A549 (cell line): ENCODE measurements at places on chromosomes 7 and 10.

GRCh38 chr7:19318287-19318686 is 173.1 kb upstream of the FERD3L start:
- DNase-seq, result no peak

GRCh38 chr7:141709749-141710148 is 1.6 kb downstream of the WEE2 start:
- no peak for DNase-seq

DNA sequence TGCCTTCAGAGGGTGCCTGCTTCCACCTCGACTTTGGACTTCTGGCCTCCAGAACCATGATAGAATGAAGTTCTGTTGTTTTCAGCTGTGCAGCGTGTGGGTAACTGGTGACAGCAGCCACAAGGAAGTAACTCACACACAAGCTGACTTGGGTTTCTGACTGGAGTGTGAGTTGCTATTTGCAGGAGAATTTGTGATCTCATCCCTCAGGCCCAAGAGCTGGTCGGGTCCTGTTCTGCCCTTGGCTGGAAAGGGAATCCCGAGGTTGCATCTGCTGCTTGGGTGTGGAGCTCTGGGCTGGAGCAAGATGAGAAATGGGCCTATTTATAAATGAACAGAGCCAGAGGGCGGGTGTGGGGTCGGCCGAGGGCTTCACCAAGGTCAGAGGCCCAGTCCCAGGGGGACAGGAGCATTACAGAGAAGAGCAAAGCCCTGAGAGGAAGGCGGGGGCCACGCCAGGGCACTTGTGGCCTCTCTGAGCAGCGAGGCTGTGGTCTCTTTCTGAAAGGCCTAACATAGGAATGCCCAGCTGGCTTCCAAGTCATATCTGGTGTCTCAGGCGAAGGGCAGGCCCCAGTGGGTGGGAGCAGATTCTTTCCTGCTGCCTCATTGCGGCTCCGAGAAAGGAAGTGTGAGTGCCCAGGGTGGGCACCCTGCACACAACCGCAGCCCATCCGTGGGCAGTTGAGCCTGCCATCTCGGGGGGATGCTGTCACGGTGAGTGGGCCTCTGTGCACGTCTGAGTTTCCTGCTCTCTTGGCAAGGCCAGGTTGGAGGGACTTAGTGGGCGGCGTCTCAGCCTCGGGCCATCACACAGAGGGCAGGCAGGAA is 26.5 kb upstream of the C10orf71 start:
- no peak for DNase-seq

- no peak for DNase-seq
These were observed 21.9 kb downstream of the CHRM2 start for GRCh38 chr7:136890399-136890798.

- no peak for DNase-seq
These were observed 132.5 kb upstream of the UNC5B start for GRCh38 chr10:71079761-71080380.

DNA sequence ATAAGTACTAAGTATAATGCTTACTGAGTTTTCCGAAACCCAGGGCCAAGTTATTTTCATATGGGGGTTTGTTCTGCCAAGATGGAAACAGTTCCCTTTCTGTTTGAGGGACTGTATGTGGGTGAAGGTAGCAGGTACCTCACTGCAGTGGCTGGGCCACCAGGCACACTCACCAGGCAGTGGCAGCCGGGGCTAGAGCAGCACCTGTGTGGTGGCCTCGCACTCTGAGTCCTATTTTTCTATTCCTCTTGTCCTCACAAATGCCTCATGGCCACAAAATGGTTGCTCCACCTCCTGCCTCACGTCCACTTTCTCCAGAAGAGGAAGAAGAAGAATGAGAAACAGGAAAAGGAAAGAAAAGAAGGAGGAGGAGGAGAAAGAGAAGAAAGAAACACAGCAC is 167.3 kb upstream of the SHH start:
- DNase-seq, result no peak

DNA sequence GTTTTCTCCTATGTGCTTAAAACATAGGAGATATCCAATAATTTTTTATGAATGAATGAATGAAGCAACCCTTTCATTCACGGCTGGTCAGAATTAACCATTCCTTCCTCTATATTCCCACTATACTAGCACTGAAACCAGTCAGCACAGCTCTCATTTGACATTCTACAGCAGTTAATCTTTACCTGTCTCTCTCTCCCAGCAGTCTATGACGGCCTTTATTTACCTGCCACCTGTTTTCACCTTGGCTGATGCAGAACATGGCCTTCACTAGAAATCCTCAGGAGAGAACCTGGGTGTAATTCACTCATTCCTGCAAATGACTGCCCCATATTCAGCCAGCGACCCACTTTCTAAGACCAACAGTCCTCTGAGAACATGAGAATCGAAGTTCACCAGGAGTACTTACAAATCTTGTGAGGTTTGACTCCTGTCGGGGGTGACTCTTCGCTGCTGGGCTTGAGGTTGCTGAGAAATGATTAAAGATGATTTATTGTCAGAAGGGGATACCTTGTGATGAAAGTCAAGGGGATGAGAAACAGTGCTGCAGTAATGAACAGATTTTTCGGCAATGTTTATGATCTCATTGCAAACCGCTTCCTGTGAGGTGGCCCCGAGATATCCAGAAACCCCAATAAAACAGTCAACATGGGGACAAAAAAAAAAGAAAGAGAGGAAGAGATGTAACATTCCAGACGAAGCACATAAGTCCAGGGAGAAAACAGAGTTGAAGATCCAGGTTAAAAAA is 30.9 kb upstream of the PDLIM1 start:
- DNase-seq, result no peak

DNA sequence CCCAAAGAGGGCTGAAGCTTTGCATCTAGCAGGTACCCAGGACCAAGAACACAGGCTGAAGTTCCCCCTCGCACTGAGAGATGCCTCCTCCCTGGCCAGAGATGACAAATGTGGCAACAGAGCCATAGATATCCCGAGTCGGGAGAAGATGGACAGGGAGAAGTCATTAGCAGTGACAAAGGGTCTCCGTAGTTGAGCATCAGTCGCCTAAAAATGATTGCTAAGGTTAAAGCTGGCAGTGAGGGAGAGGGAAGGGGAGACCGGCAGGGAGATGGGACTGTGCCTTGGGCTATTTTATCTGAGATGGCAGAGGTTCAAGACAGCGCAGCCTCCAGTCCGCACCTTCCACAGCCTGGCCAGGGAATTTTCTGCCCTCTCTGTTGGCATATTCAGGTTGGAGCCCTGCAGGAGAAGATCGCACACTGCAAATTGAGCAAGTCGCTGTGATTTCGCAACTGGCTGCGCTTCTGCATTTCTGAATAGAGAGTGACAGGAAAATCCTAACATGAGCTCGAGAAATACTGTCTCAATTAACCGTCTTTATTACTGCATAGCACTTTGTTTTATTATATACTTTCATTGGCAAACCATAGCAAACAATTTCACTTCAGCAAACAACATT is 238.9 kb upstream of the GPR26 start:
- DNase-seq, result peak; percentile 27

- DNase-seq, result no peak
These were observed 8.4 kb downstream of the TLX1 start for GRCh38 chr10:101139421-101139911.

DNA sequence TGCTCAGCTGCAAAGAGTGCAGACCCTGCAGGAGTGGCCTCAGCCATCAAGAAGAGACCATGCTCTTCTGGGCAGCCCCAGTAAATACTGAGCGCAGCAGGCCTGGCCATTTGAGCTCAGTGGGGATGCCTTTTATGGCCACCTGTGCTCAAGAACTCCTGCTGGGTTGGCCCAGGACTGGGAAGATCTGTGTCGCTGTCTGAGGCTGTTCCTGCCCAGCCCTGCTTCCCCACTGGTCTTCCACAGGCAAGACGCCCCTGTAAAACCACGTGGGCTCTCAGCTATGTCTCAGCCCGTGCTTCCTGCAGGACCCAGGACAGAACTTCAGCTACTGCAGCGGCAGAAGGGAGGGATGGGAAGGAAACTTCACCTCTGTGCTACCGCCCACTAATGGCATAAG is 10.5 kb upstream of the PPIF start:
- no peak for DNase-seq

DNA sequence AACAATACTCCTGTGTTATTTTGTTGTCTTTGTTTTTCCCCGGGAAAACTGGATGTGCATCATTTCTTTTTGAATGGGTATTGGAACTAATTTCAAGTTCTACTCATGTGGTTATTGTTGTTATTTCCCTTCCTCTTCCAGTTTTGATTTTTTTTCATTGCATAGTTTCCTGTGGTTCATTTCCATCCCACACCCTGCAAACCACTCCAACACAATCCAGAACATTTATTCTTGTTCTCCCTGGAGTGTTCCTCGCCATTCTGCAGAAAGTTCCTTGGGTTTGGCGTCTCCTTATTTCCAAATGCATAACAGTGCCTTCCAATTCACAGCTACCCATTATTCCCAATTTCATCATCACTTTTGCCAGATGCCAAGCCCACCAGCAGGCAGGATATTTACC is 775.1 kb downstream of the TNS3 start:
- no peak for DNase-seq

GRCh38 chr7:154167051-154167450 is 114.9 kb downstream of the DPP6 start:
- DNase-seq, result no peak

DNA sequence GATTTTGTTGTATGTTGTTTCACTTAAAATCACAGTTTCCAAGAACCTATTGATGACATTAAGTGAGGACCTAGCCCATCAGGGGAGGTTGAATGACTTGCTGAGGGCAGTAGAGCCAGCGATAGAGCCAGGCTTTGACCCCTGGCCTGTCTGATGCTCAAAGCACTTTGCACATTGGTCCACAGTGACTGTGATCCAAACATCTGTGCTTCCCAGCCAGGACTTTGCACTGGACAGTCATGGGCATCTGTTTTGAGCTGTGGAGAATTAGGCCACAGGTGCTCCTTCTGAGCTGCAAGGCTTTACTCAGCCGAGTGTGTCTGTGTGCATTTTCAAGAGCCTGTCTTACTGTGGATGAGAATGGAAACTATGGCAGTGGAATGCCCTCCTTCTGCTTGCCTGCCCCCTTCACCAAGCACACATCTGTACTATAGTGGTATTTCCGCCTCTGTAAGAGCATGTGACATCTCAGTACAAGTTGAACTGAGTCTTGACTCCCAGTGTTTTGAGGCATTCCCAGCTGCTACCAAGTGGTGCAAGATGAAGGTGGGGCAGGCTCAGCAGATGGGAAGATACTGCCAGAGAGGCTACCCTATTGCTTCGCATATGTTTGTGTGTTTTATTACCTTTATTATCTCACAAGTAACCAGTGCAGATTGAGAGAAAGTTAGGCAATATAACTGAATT is 72.7 kb upstream of the AOAH start:
- no peak for DNase-seq

GRCh38 chr10:44390585-44391072 is 5.7 kb upstream of the CXCL12 start:
- DNase-seq, result no peak

DNA sequence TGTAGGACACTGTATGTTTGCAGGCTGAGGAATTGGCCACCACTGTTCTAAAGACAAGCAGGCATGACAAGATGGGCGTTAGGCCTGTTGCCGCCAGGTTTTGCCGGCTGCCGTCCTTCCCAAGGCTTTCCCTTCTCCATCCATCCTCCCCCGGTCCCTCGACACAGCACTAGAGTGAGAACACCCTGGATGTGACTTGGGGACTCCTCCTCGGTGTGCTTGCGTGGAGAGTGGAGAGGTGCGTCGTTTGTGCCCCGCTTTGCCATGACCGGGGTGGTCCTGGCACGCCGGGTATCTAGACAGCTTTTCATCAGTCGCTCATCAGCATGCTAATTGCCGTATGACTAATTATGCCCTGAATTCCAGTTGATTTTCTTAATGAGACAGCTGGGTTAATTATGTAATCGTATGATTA is 206.6 kb upstream of the SH2B2 start:
- no peak for DNase-seq

GRCh38 chr7:23594879-23595604 is 2.1 kb upstream of the CCDC126 start:
- no peak for DNase-seq

GRCh38 chr10:9613338-9614075 is 1404.2 kb upstream of the CELF2 start:
- DNase-seq, result no peak

DNA sequence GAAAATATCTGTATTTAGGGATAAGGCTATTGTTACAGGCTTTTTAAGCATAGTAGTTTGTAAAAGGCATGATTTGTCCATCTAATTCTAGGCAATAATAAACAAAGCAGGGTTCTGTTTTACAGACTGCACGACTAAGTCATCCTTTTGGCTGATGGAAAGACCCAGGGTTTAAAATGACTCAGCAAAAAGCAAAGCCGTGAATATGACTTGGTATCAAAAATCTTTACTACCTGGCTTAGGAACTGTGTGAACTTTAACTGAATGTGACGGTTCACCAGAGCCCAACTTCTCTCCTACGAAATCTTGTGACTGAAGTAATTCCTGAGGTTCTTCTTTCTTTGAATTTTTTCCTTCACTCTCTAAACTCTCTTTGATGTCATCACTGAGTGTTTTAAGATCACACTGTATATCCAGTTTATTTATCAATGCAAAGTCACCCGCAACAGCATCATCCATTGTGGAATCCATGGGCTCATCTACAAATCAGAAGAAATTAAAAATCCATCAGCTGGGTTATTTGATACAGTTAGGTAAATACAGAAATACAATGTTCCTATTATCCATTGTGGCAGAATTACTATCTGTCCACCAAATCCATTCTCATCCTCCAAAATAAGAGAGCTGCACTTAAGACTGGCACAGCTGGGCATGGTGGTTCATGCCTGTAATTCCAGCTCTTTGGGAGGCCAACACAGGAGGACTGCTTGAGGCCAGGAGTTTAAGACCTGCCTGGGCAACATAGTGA is 17.0 kb downstream of the ATE1 start:
- DNase-seq, result peak; percentile 68

DNA sequence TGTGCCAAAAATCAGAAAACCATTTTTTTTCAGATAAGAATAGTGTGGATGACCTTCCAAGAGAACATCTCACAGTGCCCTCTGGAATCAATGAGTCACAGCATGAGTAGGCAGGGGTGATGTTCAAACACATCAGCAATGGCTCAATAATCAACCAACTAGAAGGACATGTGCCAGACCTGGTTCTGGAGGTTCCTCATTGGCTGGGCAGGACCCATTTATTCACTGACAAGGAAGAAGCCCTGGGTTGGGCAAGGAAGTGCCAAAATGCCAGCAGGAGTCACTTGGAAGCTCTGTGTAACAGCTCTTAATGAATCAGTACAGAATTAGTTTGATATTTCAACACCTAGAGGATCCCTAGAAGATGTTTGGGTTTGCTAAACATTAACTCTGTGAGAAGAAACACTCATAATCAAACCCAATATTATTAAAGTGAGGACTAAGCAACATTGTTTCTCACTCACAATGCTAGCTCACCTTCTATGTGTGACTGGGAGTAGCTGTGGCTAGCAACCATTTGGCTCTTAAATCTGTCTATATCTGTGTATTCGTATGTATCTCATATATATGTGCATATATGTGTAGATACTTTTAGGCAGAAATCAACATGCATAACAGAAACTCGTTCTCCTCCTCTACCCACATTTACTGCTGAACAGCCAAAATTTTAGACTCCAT is 72.3 kb upstream of the APBB1IP start:
- DNase-seq, result peak; percentile 73

GRCh38 chr7:104012835-104013234 is 23.4 kb upstream of the RELN start:
- DNase-seq, result no peak
